Esophagus mucosa (tissue), 1 donor: ENCODE measurements at places on chromosomes 12 and 14. TPM values are rescaled to one million over a fixed set of nuclear protein-coding genes. Genes with fewer than 3 reads are reported as not detected.
A peak's percentile ranks its signal among the peaks of the same experiment; 100 is the strongest.

Gene DTX1
- total RNA-seq = 0.68 TPM

Gene CPNE6
- not detected for total RNA-seq

DNA sequence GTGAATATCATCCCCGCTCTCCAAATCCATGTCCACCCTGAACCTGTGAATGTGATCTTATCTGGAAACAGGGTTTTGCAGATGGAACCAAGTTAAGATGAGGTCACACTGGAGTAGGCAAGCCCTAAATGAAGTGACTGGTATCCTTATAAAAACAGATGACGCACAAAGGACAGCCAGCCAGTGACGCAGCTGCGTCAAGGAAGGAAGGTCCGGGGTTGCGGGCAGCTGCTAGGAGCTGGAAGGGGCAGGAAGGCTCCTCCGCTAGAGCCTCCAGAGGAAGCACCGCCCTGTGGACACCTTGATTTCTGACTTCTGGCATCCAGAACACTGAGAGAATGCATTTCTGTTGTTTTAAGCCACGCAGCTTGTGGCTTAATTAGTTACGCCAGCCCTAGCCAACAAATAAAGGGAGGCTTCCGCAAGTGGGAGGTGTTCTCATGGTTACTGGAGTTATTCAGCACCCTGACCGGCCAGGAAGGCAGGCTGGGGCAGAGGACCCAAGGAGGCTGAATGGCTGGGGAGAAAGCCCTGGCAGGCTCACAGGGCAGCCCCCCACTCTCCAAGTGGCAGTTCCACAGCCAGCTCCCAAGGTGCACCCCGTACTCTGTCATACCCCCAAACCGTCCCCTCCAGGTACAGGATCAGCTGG is 127.6 kb upstream of the NCOR2 start:
- ATAC-seq = peak; percentile 87

- no peak for ATAC-seq
Observed at GRCh38 chr14:100062590-100062989, 2.6 kb upstream of the EVL start.

DNA sequence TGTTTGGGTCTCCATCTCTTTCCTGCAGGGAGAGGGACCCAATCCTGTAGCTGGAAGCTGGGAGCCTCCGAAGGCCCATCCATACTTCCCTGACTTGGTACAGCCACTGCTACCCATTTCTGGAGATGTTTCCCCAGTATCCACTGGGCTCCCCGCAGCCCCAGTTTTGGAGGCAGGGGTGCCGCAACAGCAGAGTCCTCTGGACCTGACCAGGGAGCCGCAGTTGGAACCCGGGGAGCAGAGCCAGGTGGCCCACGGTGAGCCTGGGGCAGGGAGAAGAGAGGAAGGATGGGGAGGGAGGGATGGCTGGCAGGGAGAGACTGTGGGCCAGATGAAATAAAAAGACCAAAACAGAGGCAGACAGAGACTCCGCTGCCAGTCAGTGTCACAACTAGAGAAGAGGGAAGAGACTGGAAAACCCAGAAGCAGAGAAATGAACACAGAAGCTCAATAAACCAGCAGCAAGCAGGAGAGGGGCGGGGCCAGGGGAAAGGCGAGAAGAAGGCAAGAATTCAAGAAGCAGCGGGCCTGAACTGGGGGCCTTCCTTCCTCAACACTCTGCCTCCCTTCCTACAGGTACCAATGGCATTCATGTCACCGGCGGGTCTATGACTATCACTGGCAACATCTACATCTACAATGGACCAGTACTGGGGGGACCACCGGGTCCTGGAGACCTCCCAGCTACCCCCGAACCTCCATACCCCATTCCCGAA is 6.3 kb downstream of the LTBR start:
- no peak for ATAC-seq

DNA sequence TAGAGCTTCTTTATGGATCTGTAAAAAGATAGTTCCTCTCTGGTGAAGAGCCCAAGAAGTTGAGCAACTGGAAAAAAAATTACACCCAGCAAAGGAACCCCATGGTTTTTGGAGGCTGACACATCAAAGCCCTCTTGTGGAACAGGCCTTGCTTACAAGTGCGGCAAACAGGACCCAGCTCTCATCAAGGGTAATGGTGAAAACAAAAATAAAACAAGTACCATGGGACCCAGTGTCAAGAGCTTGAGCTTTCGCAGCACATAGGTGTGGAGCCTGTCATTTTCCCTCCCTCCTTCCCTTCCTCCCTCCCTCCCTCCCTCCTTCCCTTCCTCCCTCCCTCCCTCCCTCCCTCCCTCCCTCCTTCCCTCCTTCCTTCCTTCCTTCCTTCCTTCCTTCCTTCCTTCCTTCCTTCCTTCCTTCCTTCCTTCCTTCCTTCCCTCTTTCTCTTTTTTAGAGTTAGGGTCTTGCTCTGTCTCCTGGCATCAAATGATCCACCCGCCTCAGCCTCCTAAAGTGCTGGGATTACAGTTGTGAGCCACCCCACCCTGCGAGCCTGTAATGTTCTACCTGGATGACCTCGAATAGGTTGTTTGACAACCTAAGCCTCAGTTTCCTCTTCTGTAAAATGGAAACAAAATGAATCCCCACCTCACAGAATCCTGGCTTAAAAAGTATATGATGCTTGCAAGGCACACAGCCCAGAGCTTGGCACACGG is 114.3 kb upstream of the RPH3A start:
- no peak for ATAC-seq
